ENCODE measurements at places on chromosomes 11 and 22.

- DNase-seq: no peak
Measured at GRCh38 chr22:24323233-24323632, 52.6 kb downstream of the SPECC1L start.

DNA sequence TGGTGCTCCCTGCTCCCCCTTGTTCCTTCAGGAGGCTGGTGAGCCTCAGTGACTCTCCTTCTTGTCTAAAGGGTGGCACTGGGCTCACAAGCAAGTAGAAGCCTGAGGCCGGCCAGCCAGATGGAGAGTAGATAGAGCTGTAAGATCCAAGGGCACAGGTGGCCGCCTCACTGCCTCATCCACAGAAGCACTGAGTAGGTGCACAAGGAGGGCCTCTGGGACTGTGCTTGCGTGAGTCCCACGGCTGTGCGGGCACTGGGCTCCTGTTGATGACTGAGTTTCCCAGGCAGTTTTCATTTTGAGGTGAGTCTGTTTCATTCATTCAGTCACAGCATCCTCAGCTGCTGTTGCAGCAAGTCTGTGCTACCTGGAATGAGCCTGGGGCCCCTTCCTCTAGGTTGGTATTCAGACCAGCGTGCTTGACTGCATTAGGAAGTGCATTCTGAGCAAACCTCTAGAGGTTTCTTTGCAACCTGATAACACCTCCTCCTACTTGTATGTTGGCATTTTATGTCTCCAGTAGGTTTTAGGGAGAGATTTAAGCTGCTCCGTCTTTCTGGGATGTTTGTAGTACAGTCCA, 184.0 kb downstream of the TBC1D22A start:
- DNase-seq: no peak

DNA sequence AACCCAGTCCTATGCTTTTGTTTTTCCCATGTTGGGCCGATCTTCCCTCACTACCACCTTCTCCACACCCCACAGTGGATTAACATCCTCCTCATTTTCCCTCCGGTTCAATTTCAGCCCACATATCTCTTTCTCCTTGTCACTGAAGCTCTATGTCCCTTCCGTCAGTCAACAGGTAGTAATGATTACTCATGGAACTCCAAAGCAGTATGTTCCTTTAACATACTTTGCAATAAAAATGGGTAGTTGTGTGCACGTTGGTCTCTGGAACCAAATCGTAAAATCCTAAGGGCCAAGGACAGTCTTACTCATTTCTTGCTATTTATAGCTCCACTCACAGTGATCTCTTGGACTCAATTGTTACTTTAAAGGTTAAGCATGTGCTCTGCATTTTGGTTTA, 20.2 kb downstream of the AMOTL1 start:
- DNase-seq: no peak

GRCh38 chr22:33012833-33013450, 45.2 kb downstream of the SYN3 start:
- no peak for DNase-seq

Data from stimulated activated CD4-positive, alpha-beta T cell treated with anti-CD3 and anti-CD28 coated beads, Interleukin-15, amount 100 ng/mL, for 24 hours (primary cell).